Nephron progenitor cell (in vitro differentiated cells): ENCODE measurements at places on chromosomes 11 and 22.

DNA sequence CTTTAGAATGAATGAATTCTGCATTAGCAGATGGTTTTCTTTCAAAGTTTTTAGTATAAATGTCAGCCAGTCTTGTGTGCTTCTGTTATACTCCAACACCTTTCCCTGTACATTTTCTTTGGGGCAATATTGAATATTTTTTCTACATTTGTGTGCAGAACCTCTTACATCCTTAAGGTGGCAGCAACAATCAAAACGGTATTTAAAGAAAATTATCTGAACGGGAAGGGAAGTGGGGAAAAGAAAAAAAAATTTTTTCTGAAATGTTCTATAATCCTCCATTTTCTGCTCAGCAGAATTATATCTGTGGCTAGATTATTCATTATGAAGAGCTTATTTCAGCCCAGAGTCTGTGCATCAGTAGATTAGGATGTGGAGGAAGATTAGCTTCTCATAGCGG lies 347.3 kb upstream of the RAG2 start:
- DNase-seq = no peak

GRCh38 chr11:48066881-48067800 lies 86.8 kb downstream of the PTPRJ start:
- DNase-seq = no peak

GRCh38 chr22:43772831-43773230 lies 39.3 kb downstream of the EFCAB6 start:
- DNase-seq = no peak

DNA sequence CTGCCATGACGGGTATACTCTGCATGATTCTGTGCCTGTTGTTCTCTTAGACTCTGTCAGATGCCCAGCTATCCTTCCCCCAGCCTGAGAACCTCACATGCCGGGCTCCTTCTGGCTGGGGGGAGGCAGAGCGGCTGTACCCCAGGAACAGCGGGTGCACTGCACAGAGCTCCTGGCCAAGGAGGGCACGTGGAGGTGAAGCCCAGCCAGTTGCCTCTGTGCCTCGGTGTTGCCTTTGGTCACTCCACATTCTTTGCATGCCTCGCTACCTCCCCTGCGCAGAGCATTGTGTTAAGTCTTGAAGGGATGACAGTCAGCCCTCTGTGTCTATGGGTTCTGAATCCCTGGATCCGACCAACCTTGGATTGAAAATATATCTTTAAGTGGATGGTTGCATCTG lies 77.7 kb downstream of the FEZ1 start:
- no peak for DNase-seq

DNA sequence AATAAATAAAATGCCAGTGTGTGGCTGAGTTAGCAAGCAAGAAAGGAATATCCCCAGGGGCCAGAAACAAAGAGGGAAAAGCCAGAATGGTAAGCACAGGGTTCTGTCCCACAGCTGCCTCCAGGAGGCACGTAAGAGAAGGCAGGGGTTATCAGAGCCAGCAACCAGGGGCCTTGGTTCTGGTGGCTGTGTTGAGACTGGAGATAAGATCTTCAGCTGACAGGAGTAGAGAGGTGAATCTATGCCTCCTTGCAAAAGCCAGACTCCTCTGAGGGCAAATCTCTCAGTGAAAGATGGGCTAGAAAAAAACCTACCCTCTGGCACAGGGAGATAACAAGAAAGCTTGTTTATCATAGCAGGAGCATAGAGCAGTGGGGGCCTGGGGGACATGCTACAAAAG lies 29.8 kb upstream of the NFAM1 start:
- no peak for DNase-seq

DNA sequence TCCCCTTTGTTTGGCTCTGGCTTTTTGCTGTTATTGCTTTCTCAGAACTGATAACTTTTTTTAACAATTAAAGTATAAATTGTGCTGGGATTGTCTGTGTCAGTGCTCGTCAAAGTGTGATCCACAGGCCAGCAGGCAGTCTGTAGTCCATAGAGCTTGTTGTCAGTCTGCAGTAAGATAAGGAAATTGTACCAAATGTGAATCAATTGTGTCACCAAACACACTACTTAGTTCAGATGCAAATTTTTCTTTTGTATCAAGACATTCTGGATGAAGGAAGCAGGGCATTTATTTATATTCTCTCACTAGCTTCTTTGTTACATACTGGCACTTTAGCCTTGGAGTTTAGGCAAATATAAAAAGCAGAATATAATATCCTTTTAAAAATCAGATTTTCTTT lies 121.0 kb downstream of the WNT11 start:
- DNase-seq = no peak

GRCh38 chr11:66418168-66418985 lies 2.5 kb upstream of the NPAS4 start:
- peak; percentile 98 for DNase-seq

DNA sequence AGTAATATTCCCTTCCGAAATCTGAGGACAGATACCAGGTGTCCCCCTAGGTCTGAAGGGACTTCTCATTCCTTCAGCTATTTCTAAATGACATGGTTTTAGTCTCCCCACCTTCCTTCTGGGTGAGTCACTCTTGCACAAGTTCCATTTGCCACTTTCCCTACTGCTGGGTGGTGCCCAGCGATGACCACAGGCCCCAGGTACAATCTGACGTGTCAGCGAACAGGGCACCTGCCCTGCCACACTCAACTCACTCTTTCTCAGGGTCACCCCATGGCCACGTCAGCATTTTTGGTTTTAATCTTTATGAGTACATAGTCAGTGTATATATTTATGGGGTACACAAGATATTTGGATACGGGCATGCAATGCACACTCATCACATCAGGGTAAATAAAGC lies 17.2 kb downstream of the POU2AF1 start:
- no peak for DNase-seq

DNA sequence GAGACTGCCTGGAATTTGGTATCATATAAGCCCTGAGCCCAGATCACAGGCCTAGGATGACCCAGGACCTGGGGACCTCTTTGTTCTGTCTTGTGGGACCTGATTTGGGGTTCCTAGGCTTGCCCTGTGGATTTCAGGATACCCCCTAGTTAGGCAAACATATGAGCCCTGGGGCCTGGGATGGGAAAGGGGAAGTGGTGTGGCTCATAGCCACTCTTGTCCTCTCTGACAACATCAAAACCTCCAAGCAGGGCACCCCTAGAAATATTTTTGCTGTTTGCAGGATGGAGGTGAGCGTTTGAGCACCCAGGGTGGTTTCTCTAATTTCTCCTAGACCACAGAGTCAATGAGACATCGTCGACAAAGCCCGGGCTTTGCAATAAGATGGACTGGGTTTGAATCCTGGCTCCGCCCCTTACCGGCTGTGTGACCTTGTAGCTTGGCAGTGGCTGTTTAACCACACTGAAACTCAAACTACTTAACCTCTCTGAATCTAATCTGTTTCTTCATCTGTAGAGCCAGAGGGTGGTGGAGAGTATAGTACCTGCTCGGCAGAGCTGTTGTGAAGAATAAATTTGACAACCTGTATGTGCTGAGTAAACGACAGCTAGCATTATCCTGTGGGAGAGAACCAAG lies 5.3 kb upstream of the LRRC10B start:
- no peak for DNase-seq

- peak; percentile 80 for DNase-seq
Observed at GRCh38 chr11:69010964-69011623, 2.0 kb downstream of the MRGPRF start.

DNA sequence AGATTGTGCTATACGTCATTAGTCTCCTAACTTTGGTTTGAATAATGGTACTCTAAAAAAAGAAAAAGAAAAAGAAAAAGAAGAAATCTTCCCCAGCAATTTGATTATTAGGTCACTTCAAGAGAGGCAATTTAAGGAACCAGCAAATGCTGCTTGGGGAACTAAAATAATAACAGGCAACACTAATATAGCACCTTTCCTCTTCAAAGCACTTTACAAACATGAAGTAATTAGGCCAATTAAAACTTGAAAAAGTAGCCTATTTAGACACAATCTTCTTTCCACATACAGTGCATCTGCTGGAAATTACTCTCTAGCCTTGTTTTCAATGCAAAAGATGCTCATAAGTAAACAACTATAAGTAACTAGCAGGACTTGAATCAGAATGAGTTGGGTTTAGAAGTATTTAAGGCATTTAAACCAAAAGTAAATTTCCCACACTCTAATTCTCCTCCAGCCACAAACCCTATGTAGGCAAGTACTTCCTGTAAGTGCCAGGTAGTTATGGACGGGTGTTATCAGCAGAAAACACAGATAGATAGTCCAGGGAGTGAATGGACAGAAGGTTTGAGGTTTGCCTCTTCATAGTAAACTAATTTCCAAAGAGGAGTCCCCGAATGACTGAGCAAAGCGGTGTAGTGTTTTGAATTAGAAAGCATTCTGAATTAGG lies 44.5 kb downstream of the LRRC4C start:
- DNase-seq = no peak

DNA sequence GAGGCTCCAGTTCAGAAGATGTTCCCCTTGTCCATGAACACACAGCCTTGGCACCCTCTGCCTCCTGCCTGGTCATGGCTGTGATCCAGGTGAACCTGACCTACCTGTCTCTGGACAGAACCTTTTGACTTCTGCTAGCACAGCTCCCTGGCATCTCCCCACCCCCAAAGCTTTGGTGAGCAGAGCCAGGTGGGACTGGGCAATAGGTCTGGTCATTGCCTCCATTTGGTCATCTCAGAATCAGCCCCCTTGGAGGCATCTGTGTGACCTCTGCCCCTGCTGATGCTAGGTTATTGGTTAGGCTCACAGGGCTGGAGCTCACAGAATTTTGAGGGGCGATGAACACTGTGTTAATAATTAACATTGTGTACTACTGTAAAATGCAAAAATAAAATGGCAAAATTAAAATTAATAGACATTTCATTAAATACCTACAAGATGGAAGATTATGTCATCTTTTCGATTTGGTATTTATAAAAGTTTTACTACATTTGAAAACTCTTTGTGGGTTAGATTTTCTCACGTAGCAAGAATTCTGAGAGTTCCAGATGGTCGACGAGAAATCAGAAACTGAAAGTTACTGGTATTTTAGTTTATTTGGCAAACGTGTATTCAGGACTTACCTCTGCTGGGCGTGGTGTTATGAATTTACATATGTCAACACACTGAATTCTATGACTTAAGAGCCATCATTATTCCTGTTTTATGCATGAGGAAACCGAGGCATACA lies 8.3 kb upstream of the KIAA0930 start:
- no peak for DNase-seq

DNA sequence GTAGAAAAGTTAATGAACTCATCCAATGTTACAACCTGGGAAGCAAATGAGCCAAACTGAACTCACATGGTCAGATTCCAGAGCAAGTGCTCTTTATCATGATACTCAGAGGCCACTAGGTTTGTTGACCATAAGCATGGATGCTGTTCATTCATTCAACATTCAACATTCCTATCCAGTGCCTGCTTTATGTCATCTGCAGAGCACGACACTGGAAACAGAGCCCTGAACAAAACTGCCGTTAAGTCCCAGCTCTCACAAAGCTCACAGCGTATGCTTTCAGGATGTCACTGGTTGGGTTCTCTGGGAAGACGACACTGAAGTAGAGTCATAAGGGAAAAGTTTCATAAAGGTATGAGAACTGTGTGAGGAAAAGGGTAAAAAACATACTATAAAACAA lies 105.8 kb upstream of the TRIM77 start:
- DNase-seq = no peak

DNA sequence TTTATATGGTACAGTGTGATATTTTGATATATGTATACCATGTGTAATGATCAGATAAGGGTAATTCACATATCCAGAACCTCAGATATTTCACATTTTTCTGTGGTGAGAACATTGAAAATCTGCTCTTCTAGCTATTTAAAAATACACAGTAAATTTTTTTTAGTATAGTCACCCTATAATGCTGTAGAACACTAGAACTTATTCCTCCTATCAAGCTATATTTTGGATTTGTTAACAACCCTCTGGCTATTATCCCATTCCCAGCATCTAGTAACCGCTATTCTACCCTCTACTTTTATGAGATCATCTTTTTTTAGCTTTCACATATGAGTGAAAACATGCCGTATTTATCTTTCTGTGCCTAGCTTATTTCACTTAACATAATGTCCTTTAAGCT lies 65.5 kb upstream of the SYT9 start:
- no peak for DNase-seq

DNA sequence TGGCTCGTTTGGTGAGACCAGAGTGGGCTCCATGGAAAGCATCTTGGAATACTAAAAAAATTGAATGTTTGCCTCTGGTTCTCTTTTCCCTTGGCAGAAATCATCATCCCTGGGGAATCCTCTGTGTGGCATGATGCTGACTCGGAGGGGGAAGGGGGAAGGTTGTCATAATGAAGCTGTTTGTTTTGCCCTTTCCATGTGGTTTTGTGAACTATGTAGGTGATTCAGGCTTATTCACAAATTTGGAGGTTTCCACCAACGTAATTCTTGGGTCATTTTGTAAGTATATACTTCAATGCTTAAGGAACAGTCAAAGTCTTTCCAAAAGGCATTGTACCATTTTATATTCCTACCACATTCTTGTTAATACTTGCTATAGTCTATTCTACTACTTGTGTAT lies 754.0 kb upstream of the FAT3 start:
- DNase-seq = no peak

DNA sequence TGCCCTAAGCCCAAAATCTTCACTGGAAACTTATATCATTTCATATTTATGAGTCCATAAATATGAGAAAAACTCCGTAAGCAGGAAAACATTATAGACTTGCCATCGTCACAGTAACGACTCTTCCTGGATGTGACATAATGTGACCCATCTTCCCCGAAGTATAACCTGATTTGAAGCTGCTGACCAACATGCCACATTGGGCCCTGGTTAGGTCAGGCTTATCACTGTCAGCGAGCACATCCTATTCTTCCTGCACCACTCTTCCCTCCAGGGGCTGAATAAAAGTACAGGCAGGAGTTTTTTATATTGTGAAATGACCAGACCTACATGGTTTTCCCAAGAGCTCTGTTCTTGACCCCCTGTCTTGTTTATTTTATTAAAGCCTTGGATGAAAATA lies 12.1 kb upstream of the BLID start:
- no peak for DNase-seq

- DNase-seq = peak; percentile 81
Observed at GRCh38 chr22:22770280-22770871, 117.2 kb upstream of the IGLL5 start.

- no peak for DNase-seq
Observed at GRCh38 chr11:109612496-109612895, 190.5 kb downstream of the C11orf87 start.

DNA sequence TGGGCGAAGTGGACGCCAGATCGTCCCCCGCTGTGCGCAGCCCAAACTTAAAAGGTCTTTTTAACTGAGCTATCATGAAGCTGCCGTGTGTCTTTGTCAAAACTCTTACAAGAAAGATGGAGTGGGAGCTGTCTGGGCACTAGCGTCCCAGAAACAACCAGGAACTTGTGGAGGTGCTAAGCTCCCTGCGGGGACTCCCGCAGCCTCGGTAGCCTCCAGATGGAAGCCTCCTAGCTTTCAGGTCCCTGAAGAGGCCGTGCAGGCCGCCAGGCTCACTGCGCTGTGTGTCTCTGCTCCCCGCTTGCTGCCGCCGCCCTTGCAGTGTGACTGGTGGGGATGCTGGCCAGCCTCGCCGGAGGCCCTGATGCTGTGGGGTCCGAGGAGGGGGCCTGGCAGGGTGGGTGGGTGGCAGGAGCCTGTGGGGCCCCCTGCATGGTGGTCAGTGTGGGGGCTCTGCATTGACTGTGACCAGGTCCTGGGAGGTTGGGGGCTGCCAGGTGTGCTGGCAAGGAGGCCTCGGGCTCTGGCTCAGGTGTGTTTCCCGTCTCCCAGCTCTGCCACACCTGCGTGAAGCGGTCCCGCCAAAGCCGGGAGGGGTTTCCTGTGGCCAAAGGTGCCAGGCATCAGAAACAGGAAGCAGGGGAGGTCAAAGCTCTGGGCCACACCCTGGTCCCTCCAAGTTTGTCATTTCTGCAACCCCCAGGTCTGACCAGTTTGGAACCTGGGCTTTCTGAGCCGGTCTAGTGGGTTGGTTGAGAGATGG lies 1.2 kb downstream of the TRABD start:
- no peak for DNase-seq

GRCh38 chr11:93540896-93541553 lies 2.2 kb downstream of the SMCO4 start:
- DNase-seq = no peak
